ENCODE measurements at places on chromosomes 4 and X.

DNA sequence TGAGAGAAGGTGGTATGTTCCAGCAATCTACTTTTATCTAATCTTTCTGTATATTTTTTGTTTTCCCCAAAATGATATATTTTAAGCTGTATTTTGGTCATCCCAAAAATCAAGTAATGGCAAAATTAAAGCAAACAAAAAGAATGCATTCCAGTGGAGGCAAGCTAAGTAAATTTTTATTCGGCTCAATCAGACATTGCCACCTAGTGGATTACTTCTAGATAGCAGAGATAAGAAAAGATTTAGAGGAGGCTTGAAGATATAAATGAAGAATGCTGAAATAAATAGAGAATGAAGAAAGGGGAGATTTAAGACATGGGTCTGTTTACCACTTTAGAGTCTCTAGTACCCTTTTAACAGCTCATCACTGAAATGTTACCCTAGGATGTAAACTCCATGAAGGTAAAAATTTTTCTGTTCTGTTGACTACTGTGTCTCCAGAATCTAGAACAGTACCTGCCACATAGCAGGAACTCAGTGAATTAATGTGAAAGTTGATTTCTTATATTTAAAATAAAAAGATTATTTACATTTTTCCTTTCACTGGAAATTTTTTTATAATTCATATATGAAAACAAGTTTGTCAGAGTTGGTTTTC, 110.9 kb upstream of the ANK2 start:
- no peak for DNase-seq

GRCh38 chr4:161061046-161061445, 1102.8 kb downstream of the FSTL5 start:
- no peak for DNase-seq

DNA sequence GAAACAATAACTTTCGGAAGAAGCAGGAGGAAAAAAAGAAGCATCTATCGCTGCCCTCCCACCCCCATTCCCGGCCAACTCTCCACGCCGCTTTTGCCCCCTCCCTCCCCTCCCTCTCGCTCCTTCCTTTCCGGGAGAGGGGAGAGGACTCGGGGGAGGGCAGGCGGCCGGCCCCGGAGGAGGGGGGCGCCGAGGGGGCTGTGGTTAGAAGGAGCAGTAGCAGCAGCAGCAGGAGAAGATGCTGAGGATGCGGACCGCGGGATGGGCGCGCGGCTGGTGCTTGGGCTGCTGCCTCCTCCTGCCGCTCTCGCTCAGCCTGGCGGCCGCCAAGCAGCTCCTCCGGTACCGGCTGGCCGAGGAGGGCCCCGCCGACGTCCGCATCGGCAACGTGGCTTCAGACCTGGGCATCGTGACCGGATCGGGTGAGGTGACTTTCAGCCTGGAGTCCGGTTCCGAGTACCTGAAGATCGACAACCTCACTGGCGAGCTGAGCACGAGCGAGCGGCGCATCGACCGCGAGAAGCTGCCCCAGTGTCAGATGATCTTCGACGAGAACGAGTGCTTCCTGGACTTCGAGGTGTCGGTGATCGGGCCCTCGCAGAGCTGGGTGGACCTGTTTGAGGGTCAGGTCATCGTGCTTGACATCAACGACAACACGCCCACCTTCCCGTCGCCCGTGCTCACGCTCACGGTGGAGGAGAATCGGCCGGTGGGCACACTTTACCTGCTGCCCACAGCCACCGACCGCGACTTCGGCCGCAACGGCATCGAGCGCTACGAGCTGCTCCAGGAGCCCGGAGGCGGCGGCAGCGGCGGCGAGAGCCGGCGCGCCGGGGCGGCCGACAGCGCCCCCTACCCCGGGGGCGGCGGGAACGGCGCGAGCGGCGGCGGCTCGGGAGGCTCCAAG, 1.3 kb downstream of the PCDH7 start:
- DNase-seq = peak; percentile 41

- no peak for DNase-seq
These were observed 97.7 kb downstream of the DDX60 start for GRCh38 chr4:168220893-168221292.

- DNase-seq = no peak
These were observed 19.1 kb downstream of the HAUS3 start for GRCh38 chr4:2222838-2223237.

DNA sequence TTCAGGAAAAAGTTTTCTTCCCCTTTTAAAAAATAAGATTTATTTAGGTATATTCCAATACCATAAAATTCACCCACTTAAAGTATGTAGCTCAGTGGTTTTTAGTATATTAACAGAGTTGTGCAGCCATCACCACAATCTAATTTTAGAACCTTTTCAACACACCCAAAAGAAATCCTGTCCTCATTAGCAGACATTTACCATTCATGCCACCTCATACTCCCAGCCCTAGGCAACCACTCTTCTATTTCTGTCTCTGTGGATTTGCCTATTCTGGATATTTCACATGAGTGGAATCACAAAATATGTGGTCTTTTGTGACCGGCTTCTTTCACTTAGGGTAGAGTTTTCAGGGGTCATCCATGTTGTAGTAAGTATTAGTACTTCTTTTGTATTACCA, 7.4 kb downstream of the ZNF81 start:
- DNase-seq = no peak

GRCh38 chrX:113212052-113212451, 371.4 kb upstream of the AMOT start:
- no peak for DNase-seq

GRCh38 chr4:143140696-143141095, 44.0 kb upstream of the USP38 start:
- no peak for DNase-seq

DNA sequence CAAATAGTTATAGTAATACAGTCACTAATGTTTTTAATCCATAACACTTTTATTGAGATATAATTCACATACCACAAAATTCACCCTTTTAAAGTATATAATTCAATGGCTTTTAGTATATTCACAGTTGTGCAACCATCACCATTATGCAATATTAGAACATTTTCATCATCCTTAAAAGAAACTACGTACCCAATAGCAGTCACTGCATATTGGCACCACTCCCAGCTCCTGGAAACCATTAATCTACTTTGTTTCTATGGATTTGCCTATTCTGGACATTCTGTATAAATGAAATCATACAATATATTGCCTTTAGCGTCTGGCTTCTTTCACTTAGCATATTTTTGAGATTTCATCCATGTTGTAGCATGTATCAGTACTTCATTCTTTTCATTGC, 99.3 kb downstream of the AMMECR1 start:
- DNase-seq = no peak

DNA sequence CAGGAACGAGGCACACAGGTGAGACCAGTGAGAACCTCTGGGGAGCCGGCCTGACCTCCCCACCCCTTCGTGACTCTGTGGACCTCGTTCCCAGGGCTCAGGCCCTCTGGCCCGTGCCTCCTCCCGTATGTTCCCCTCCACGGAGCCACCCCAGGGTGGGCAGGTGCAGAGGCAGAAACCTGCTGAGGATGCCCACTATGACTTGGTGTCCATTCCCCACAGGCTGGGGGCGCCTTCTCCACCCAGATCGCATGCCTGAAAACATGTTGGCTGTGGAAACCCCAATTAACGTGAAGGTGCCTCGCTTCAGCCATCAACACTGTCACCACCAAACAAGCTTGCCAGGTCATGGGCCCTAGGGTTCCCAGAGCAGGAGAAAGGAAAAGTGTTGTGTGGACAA, 27.0 kb downstream of the BLOC1S4 start:
- no peak for DNase-seq

Data from D721Med (cell line).